ENCODE measurements at places on chromosomes 2 and 18. TPM values are rescaled to one million over a fixed set of nuclear protein-coding genes. Genes with fewer than 3 reads are reported as not detected.

- no peaks in the 10 kb centered on the region for H3K4me1 ChIP-seq
- H3K27ac ChIP-seq = no peak overlapping the region
- DNase-seq = no peak
- H3K27me3 ChIP-seq = no peaks in the 10 kb centered on the region
Measured at GRCh38 chr18:47888156-47888555, 42.3 kb downstream of the SMAD2 start.

- no peaks in the 10 kb centered on the region for H3K27me3 ChIP-seq
- H3K36me3 ChIP-seq = no peaks in the 10 kb centered on the region
- no peaks in the 10 kb centered on the region for H3K4me1 ChIP-seq
- H3K4me3 ChIP-seq = no peak overlapping the region
Measured at GRCh38 chr2:22600999-22601398, 784.0 kb upstream of the KLHL29 start.

NCKAP1 gene
- 159 TPM for total RNA-seq

MC2R gene
- not detected for total RNA-seq

DSG1 gene
- total RNA-seq = 1.1 TPM

DNA sequence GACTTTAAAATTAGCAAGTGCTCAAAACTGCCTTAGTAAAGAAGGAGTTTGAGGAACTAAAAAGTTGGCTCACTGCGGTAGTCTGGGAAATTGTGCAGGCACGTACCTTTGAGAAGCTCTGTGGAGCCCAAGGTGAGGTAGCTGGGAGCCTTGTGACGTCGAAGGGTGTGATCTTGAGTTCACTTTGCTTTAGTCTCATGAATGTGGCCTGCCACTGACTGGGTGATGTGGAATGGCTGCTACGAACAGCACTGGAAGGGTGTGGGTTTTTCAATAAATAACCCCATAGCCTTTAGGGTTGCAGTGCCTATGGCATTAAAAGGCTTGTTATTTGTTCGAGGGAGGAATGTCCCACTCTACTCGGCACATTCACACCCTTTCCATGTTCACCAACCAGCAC is 312.3 kb downstream of the PRKCE start:
- H3K36me3 ChIP-seq = no peaks in the 10 kb centered on the region
- H3K4me1 ChIP-seq = peaks cover 19% of the 10 kb centered on the region
- H3K4me3 ChIP-seq = no peak overlapping the region
- H3K27ac ChIP-seq = peak overlapping the region; percentile 24
- no peak for DNase-seq

- H3K36me3 ChIP-seq = no peaks in the 10 kb centered on the region
- H3K27ac ChIP-seq = no peak overlapping the region
- H3K27me3 ChIP-seq = peaks cover 17% of the 10 kb centered on the region
- no peak for DNase-seq
Measured at GRCh38 chr2:236165842-236166795, 2.1 kb downstream of the GBX2 start.

- H3K4me1 ChIP-seq = peaks cover 4% of the 10 kb centered on the region
- H3K27ac ChIP-seq = no peak overlapping the region
- H3K27me3 ChIP-seq = no peaks in the 10 kb centered on the region
- H3K4me3 ChIP-seq = no peak overlapping the region
- H3K36me3 ChIP-seq = no peaks in the 10 kb centered on the region
- DNase-seq = no peak
Measured at GRCh38 chr2:232126301-232127099, 165.0 kb downstream of the DIS3L2 start.

ASPRV1 gene
- total RNA-seq = 1.8 TPM

DIPK1C gene
- not detected for total RNA-seq

GRCh38 chr18:28855524-28855923 is 678.6 kb upstream of the CDH2 start:
- H3K4me1 ChIP-seq = peaks cover 19% of the 10 kb centered on the region
- no peak overlapping the region for H3K4me3 ChIP-seq
- H3K27ac ChIP-seq = no peak overlapping the region
- H3K27me3 ChIP-seq = no peaks in the 10 kb centered on the region
- no peaks in the 10 kb centered on the region for H3K36me3 ChIP-seq
- no peak for DNase-seq

DNA sequence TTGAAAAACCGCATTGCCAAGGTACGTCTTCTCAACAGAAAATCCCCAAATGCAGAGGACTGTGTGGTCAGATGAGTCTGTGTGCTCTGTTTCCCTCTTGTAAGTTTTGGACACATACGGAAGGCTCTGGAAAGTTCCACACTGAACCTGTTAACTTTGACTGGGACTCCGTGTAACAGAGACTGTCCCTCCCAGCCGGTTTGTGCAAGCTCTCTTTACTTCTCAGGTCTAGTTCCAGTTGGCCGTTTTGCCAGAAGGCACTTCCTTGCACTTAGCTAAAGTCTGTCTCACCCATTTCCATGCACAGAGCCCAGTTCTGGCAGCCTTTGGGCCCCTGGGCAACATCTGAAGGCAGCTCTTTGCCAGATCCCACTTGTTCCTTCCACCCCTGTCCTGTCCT is 22.0 kb downstream of the EFHD1 start:
- peak overlapping the region; percentile 4 for H3K4me3 ChIP-seq
- H3K27ac ChIP-seq = peak overlapping the region; percentile 76
- H3K4me1 ChIP-seq = peaks cover 84% of the 10 kb centered on the region
- no peaks in the 10 kb centered on the region for H3K27me3 ChIP-seq
- DNase-seq = peak; percentile 21
- H3K36me3 ChIP-seq = no peaks in the 10 kb centered on the region

CPLX4 gene
- not detected for total RNA-seq

CROCC2 gene
- total RNA-seq = not detected

GRCh38 chr2:149562324-149562723 is 25.3 kb downstream of the MMADHC start:
- no peak for DNase-seq
- no peaks in the 10 kb centered on the region for H3K4me1 ChIP-seq
- H3K36me3 ChIP-seq = no peaks in the 10 kb centered on the region
- H3K27me3 ChIP-seq = no peaks in the 10 kb centered on the region
- no peak overlapping the region for H3K4me3 ChIP-seq

GLI2 gene
- 4.9 TPM for total RNA-seq

NMUR1 gene
- 3.2 TPM for total RNA-seq

DNA sequence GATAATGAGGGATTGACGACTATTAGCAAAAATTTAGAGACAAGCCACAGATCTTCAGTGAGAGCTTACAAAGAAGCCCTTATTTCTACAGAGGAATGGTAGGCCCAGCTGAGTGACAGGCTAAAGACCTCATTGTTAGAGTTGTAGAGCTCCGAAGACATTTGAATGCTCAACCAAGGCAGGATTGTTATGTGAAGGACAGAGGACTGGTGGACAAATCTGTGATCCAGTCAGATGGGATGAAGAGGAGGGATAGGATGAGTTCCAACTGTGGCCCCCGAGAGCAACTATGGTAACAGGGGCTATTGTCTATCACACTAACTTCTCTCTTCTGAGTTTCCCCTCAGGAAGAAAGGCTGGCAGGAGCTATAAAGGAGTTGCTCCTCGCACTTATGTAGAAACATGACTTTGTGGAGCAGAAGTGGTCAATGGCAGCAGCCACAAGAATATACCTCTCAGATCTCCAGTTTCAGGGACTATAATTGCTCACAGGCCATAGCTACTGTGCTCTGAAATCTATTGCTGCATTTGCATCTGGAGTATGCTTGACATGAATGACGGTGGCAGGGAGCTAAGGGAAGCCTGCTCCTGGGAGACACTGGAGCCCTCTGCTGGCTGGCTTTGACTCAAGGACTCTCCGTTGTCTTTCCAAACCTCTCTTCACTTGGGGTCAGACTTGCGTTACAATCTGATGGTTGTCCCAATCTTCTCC is 50.3 kb upstream of the GREB1L start:
- H3K27me3 ChIP-seq = no peaks in the 10 kb centered on the region
- no peaks in the 10 kb centered on the region for H3K36me3 ChIP-seq
- no peak overlapping the region for H3K27ac ChIP-seq
- no peak overlapping the region for H3K4me3 ChIP-seq
- DNase-seq = no peak

DNA sequence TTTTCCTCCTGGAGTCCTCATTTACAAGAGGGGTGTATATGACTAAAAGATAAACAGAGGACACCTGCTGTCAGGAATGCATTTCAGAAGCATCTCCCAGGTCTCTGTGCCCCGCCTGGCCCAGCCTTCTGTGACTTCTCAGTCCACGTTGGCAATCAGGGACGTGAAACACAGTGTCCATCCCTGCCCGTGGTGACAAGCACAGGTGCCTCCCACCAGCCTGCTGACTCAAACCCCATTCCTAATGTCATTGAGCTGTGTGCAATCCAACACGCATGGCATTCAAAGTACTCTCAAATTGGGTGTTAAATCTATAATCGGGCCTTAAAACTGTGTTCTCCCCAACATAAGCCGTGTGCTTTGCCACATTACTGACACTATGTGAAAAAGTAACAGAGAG is 343.2 kb downstream of the EIPR1 start:
- H3K4me3 ChIP-seq = no peak overlapping the region
- H3K27me3 ChIP-seq = no peaks in the 10 kb centered on the region
- no peak overlapping the region for H3K27ac ChIP-seq
- H3K4me1 ChIP-seq = no peaks in the 10 kb centered on the region
- DNase-seq = no peak

DNA sequence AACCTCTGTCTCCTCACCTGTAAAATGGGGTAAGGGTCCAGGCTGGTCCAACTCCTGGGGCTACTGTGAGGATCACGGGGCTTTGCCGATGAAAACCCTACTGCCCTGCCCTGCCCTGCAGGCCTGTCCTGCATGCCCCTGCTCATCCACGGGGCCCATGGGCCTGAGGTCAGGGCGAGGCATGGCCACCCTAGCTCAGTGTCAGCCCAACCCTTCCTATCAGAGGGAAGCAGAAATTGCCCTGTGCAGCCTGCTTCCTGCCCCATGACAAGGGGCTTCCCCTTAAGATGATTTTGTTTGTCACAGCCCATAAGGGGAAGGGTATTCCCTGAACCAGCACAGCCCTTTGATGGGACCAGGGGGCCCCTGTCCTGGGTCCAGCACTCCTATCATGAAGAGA is 353.6 kb upstream of the ID2 start:
- H3K36me3 ChIP-seq = no peaks in the 10 kb centered on the region
- H3K27ac ChIP-seq = no peak overlapping the region
- no peaks in the 10 kb centered on the region for H3K4me1 ChIP-seq
- H3K27me3 ChIP-seq = no peaks in the 10 kb centered on the region

DNA sequence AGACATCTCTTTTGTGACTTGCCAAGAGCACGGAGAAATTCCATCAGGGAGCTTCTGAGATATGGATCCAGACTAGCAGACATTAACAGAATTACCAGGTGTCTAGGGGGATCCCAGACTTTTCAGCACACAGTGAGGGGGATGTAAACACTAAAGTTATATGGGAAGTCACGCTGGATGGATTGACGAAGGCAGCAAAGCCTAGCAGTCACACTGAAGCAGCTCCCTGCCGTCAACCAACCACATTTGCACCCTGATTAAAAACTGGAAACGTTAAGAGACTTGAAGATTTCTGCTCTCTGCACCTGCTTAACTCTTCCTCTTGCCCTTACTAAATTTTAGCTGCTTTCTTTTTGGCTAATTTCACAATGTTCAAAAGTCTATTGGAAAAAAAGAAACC is 62.5 kb upstream of the BCL2L11 start:
- no peaks in the 10 kb centered on the region for H3K36me3 ChIP-seq
- H3K4me3 ChIP-seq = no peak overlapping the region

- H3K36me3 ChIP-seq = no peaks in the 10 kb centered on the region
- DNase-seq = no peak
- H3K27me3 ChIP-seq = no peaks in the 10 kb centered on the region
Measured at GRCh38 chr18:44409071-44409470, 271.6 kb upstream of the SETBP1 start.

- no peaks in the 10 kb centered on the region for H3K36me3 ChIP-seq
- H3K4me1 ChIP-seq = no peaks in the 10 kb centered on the region
- no peak overlapping the region for H3K27ac ChIP-seq
- H3K27me3 ChIP-seq = no peaks in the 10 kb centered on the region
- H3K4me3 ChIP-seq = no peak overlapping the region
- DNase-seq = no peak
Measured at GRCh38 chr2:136718273-136718672, 47.1 kb upstream of the THSD7B start.

DNA sequence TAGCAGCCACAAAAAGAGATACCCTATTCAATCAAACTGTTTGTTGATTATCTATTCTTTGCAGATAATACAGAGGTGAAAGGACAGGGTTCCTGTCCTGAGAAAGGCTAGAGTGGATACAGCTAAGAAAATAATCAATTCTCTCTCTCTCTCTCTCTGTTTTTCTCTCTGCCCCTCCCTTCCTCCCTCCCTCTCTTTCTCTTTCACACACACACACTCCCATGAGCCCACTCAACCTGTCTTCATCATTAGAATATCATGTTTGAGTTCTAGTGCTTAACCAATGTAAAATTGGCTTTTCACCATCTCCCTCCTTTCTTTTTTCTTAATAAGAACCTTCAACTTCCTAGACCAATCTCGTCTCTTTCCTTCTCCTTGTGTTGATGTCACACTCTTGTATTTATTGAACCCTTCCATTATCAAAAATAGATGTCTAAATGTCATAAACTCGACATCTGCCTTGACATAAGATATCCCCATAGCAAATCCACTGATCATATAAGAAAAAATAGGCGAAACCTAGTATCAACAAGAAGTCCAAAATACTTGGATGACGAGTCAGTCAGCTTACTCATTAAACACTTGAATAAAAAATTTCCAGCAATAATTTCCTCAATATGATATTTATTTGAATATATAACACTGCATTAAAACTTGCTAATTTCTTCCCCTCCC is 42.8 kb upstream of the CYTIP start:
- DNase-seq = no peak
- no peaks in the 10 kb centered on the region for H3K36me3 ChIP-seq
- no peaks in the 10 kb centered on the region for H3K4me1 ChIP-seq
- no peaks in the 10 kb centered on the region for H3K27me3 ChIP-seq
- no peak overlapping the region for H3K27ac ChIP-seq
- no peak overlapping the region for H3K4me3 ChIP-seq

DNA sequence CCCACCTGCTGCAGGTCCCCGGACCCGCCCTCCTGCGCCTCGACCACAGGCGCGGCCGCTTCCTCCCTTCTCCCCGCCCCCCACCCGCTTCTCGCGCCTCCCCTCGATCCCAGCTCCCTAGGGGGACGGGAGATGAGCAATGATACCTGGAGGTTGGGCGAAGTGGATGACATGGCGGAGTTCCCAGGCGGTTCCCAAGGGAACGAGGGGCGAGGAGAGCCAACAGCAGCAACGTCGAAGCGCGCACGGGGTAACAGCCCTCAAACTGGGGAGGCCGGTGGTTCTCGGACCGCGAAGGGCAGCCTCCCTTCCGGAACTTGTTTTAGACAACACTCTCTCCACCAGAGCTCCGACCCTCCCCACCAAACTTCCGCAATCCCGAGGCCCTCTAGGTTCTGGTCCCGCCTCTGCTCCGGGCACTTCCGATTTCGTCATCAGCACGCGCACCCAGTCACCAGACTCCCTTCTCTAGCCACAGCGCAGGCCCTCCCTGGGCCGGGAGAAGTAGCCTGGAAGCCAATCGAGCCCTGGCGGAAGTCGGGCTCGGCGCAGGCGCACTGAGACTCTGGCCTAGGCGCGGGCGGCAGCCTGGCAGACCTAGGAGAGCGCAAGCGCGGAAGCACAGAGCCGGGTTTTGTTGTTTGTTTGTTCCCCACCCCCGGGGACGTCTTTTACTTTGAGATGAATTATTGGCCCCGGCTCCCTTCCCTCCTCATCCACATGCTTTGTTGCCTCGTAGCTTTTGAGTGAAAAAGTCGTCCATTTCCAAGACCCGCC is at the start of gene VPS4B:
TSS of gene VPS4B (minus strand) at position 390 of the 777 bp plus-strand sequence. CDS start at position 173, 217 bp downstream.
- H3K27me3 ChIP-seq = no peaks in the 10 kb centered on the region
- no peaks in the 10 kb centered on the region for H3K36me3 ChIP-seq
- peak; percentile 99 for DNase-seq
- peak within 1 kb of the TSS; percentile 97 for H3K27ac ChIP-seq
- peaks cover 32% of the 10 kb centered on the region for H3K4me1 ChIP-seq

All from thoracic aorta (tissue), 2 donors.